Articular chondrocyte of knee joint (primary cell): ENCODE measurements at places on chromosomes 3 and 15. TPM values are rescaled to one million over a fixed set of nuclear protein-coding genes. Genes with fewer than 3 reads are reported as not detected.

The TXNRD3 gene
- total RNA-seq, result 19.9 and 23.7 TPM in 2 replicates

The CFAP100 gene
- total RNA-seq, result not detected in 2 replicates

The ADAMTS17 gene
- 3.7 and 5.0 TPM in 2 replicates for total RNA-seq

The SCAPER gene
- 14.5 and 15.1 TPM in 2 replicates for total RNA-seq

The GNB4 gene
- total RNA-seq, result 111 and 124 TPM in 2 replicates

The SYNPR gene
- not detected in 2 replicates for total RNA-seq

The A4GNT gene
- total RNA-seq, result not detected in 2 replicates

The KBTBD13 gene
- not detected in 2 replicates for total RNA-seq

The NECTIN3 gene
- total RNA-seq, result 51.1 and 56.6 TPM in 2 replicates

The C15orf39 gene
- 6.1 and 6.6 TPM in 2 replicates for total RNA-seq

The NR1I2 gene
- 0.11 and 0.13 TPM in 2 replicates for total RNA-seq

The DAZL gene
- total RNA-seq, result 0.22 TPM in 1 of 2 replicates, not detected in the other

The SORD gene
- total RNA-seq, result 14.4 and 17.0 TPM in 2 replicates

The RASGRP1 gene
- under 0.01 and 0.11 TPM in 2 replicates for total RNA-seq

The IRAK2 gene
- total RNA-seq, result 3.7 and 7.9 TPM in 2 replicates

The LRRC49 gene
- 20.3 and 22.2 TPM in 2 replicates for total RNA-seq

The CYP1A1 gene
- total RNA-seq, result 0.32 TPM in 1 of 2 replicates, not detected in the other

The PRRT3 gene
- 4.6 and 5.5 TPM in 2 replicates for total RNA-seq

The GOLGA8J gene
- total RNA-seq, result 0.22 and 0.52 TPM in 2 replicates

The C3orf85 gene
- total RNA-seq, result not detected in 2 replicates

The SCAMP5 gene
- total RNA-seq, result 0.97 and 6.3 TPM in 2 replicates

The CPNE4 gene
- total RNA-seq, result not detected in 2 replicates

The MNS1 gene
- total RNA-seq, result 2.4 and 2.7 TPM in 2 replicates

The RETNLB gene
- not detected in 2 replicates for total RNA-seq

The ZDHHC19 gene
- not detected in 2 replicates for total RNA-seq

The SCG5 gene
- total RNA-seq, result 2.1 and 5.3 TPM in 2 replicates

The CCR3 gene
- total RNA-seq, result 0.13 TPM in 1 of 2 replicates, not detected in the other

The ADGRG7 gene
- 0.11 TPM in 1 of 2 replicates, not detected in the other for total RNA-seq

The INSYN1 gene
- 4.3 and 6.4 TPM in 2 replicates for total RNA-seq

The GUCA1C gene
- total RNA-seq, result not detected in 2 replicates

The SLC51B gene
- not detected in 2 replicates for total RNA-seq

The ANKUB1 gene
- not detected in 2 replicates for total RNA-seq

The BOC gene
- 29.1 and 31.9 TPM in 2 replicates for total RNA-seq

The IQSEC1 gene
- 40.9 and 47.6 TPM in 2 replicates for total RNA-seq

The DISP2 gene
- total RNA-seq, result 0.11 and 0.13 TPM in 2 replicates

The FLNB gene
- 152 and 176 TPM in 2 replicates for total RNA-seq

The PLS1 gene
- 0.26 and 0.97 TPM in 2 replicates for total RNA-seq

The CEMIP gene
- total RNA-seq, result 1,480 and 1,735 TPM in 2 replicates

The DGKG gene
- total RNA-seq, result 7.0 and 7.3 TPM in 2 replicates

The MEF2A gene
- total RNA-seq, result 55.1 and 66.9 TPM in 2 replicates

The LMAN1L gene
- total RNA-seq, result 0.11 TPM in 1 of 2 replicates, not detected in the other

The DPH6 gene
- 17.8 and 25.1 TPM in 2 replicates for total RNA-seq

The B3GALNT1 gene
- 34.0 and 53.1 TPM in 2 replicates for total RNA-seq
